Activated CD4-positive, alpha-beta T cell treated with anti-CD3 and anti-CD28 coated beads, Interleukin-2, amount 50 U/mL, for 4 hours (primary cell): ENCODE measurements at places on chromosomes 16 and 17.
A peak's percentile ranks its signal among the peaks of the same experiment; 100 is the strongest.

GRCh38 chr16:49658531-49658930, 197.4 kb downstream of the ZNF423 start:
- DNase-seq = no peak

GRCh38 chr16:78762222-78762621, 662.8 kb downstream of the WWOX start:
- no peak for DNase-seq

GRCh38 chr17:58427807-58428206, 10.5 kb upstream of the RNF43 start:
- DNase-seq = no peak

DNA sequence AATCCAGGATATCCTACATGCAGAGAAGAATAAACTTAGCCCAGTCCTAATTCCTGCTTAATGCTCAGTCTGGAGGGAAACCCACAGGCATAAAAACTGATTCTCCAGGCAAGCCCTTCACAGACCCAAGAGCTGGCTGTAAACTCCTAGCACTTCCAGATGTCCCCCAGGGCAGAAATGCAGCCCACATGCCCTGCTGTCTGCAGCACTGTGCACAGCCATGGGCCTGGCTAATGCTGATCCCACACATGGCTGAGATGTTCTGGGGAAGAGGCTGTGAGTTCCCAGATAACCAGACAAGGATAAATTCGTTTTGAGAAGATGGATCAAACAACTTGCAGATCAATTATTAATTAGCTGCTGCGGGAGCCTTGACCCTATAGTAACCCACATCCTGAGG, 148.4 kb downstream of the AATF start:
- DNase-seq = no peak

- no peak for DNase-seq
Observed at GRCh38 chr17:58081646-58082340, 1.4 kb upstream of the DYNLL2 start.

- DNase-seq = no peak
Observed at GRCh38 chr17:11880714-11881113, 116.6 kb downstream of the ZNF18 start.

- DNase-seq = no peak
Observed at GRCh38 chr16:87463722-87464690, 28.8 kb downstream of the ZCCHC14 start.

GRCh38 chr17:56822725-56823124, 11.0 kb downstream of the C17orf67 start:
- DNase-seq = no peak

GRCh38 chr16:85689285-85689949, 663 bp upstream of the GINS2 start:
- DNase-seq = no peak

- no peak for DNase-seq
Observed at GRCh38 chr17:61475726-61476125, 23.5 kb downstream of the TBX4 start.

GRCh38 chr16:79316004-79316458, 284.5 kb downstream of the MAF start:
- peak; percentile 36 for DNase-seq

GRCh38 chr16:84068783-84069462, 26.3 kb upstream of the SLC38A8 start:
- no peak for DNase-seq

DNA sequence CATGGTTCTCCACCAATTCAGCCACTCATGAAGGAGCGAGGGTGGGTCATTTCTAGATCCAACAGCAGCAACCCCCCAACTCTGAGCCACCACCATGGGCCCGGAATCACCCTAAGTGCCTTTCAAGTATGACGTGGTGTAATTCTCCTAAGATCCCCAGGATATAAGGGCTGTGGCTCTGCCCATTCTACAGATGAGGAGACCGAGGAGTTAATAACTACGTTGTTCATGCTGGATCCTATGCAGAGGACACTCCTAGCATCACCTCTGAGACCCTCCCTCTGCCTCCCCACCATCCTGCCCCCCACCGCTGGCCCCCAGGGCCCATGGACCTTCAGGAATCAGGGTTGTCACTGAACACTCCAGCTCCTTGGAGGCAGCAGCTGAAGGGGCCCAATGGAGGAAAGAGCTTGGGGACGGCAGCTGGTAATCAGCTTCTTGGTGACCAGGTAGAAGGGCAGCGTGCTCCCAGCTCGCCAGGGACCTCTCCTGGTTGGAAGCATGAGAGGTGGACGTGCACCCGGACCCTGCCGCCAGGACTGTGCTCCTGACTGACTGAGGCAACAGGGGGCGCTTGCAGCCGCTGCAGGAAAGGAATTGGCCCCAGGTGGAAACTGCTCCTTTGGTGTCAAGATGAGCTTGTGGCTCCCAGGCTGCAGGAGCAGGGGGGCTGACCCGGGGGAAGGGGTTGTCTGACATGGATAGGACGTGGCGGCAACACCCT, 28.2 kb upstream of the CACNG1 start:
- DNase-seq = no peak

DNA sequence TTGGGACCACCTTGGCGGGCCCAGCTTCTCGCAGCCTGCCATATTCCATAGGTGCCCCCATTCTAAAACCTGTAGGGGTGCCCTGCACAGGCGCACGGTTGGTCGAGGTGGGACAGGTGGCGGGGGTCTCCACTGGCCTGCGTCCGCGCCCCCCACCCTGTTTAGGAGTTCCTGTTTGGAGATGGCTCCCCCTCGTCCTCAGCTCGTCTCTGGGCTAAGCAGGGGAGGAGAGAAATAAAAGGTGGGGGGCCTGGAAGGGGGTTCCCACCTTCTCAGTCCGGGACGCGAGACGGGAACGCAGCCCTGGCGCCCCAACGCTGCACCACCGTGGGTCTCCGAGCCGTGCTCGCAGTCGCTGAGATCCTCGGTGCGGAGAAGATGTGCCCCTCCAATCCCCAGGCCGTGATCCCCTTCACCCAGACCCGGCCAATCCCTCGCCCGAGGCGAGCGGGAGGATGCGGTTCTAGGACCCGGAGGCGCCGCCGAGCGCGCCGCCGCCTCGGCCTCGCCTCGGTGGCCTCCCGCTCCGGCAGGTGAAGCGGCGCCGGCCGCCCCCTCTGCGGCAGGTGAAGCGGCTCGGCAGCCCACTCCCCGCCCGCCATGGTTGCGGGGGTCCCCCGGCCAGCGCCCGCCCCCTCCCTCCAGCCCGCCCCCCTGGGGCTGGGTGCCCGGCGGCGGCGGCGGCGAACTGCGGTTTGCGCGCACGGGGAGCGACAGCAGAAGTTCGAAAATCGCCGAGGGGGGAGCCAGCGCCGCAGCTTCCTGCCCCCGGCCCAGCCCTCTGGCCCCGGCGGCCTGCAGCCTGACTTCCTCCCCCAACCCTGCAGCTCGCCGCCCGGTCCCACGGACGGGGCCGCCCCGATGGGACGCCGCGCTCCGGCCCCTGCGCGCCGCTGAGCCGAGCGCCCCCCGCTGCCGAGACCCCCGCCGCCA, at the start of gene FMNL1:
Gene FMNL1, plus strand, starts transcription at position 805 of the 933 bp plus-strand sequence. CDS start 240 bp downstream, outside the sequence.
- DNase-seq = no peak
